ENCODE measurements at places on chromosomes 3 and 15. TPM values are rescaled to one million over a fixed set of nuclear protein-coding genes. Genes with fewer than 3 reads are reported as not detected.
A peak's percentile ranks its signal among the peaks of the same experiment; 100 is the strongest.

The RBP2 gene
- total RNA-seq: not detected

- DNase-seq: no peak
- H3K36me3 ChIP-seq: no peaks in the 10 kb centered on the region
- H3K4me1 ChIP-seq: peaks cover 15% of the 10 kb centered on the region
- H3K27me3 ChIP-seq: no peaks in the 10 kb centered on the region
- H3K27ac ChIP-seq: no peak overlapping the region
- H3K4me3 ChIP-seq: no peak overlapping the region
Observed at GRCh38 chr3:184637705-184638104, 74.2 kb downstream of the MAGEF1 start.

DNA sequence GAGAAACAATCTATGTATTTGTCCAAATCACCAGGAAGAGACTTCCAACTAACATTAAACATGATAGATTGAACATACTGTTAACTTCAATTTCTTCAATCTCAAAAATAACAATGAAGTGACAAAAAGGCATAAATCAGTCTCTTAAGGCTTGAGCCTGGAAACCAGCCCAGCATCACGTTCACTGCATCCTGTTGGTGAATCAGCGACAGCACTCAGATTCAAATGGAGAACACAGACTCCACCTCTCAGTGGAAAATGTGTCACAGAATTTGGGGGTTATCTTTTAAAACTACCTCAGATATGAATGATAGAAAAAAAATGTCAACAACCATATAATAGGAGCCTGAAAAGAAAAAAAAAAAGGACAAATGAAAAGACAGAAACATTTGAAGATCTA, 212.0 kb downstream of the MINAR1 start:
- no peaks in the 10 kb centered on the region for H3K36me3 ChIP-seq
- H3K4me1 ChIP-seq: no peaks in the 10 kb centered on the region
- no peak overlapping the region for H3K4me3 ChIP-seq
- DNase-seq: no peak
- H3K27ac ChIP-seq: no peak overlapping the region
- H3K27me3 ChIP-seq: peaks cover 1% of the 10 kb centered on the region

The PLXNA1 gene
- 47.5 TPM for total RNA-seq

GRCh38 chr15:49225572-49226281, 55.7 kb downstream of the GALK2 start:
- peak; percentile 78 for DNase-seq
- no peaks in the 10 kb centered on the region for H3K4me1 ChIP-seq
- H3K27ac ChIP-seq: no peak overlapping the region
- H3K27me3 ChIP-seq: no peaks in the 10 kb centered on the region
- no peak overlapping the region for H3K4me3 ChIP-seq
- no peaks in the 10 kb centered on the region for H3K36me3 ChIP-seq

DNA sequence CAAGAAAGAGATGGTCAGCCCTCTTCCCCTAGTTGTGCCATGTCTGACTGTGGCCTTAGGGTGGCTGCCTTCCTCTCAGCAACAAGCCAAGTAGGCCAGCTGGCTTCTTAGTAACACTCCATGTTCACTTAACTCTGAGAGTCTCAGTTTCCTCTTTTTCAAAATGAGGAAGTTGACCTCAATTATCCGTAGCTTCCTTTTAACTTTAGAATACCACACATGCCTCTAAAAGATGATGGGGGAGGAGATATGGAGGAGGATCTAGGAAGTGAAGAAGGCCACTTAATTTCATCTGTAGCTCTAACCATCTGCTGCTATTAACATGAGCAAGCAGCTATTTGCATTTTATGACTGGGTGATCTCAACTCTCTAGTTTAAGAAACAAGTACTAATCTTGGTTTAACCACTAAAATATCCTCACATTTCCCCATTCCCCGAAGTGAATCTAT, 32.9 kb downstream of the CD200R1L start:
- no peaks in the 10 kb centered on the region for H3K27me3 ChIP-seq
- no peaks in the 10 kb centered on the region for H3K4me1 ChIP-seq
- DNase-seq: no peak

DNA sequence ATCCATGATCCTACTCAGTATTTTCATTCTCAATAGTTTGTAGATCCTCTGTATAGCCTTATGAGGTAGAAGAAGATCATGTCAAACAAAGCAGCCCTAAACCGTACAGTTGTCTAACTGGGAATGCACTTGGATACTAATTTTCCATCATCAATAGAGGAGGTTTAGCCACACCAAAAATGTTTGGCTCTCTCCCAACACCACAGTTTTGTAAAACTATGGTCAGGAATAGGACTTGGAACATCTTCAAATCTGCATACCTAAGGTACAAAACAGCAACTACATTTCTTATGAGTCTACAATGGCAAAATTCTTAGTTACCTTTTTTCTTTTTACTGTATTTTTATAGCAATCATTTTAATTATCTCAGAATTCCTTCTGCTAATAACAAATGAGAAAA, 1001.6 kb downstream of the ROBO2 start:
- no peak overlapping the region for H3K27ac ChIP-seq
- DNase-seq: no peak
- H3K4me3 ChIP-seq: no peak overlapping the region

GRCh38 chr3:187327845-187328244, 36.3 kb upstream of the MASP1 start:
- H3K4me1 ChIP-seq: no peaks in the 10 kb centered on the region
- no peaks in the 10 kb centered on the region for H3K36me3 ChIP-seq
- no peak overlapping the region for H3K4me3 ChIP-seq

The MTFMT gene
- 20.8 TPM for total RNA-seq

The SAMD7 gene
- not detected for total RNA-seq

- DNase-seq: peak; percentile 13
- no peaks in the 10 kb centered on the region for H3K36me3 ChIP-seq
- H3K27me3 ChIP-seq: no peaks in the 10 kb centered on the region
- H3K4me3 ChIP-seq: no peak overlapping the region
Observed at GRCh38 chr3:77147836-77148578, 108.1 kb downstream of the ROBO2 start.

The PAQR9 gene
- total RNA-seq: 2.7 TPM

- no peak overlapping the region for H3K27ac ChIP-seq
- DNase-seq: no peak
- peaks cover 13% of the 10 kb centered on the region for H3K36me3 ChIP-seq
Observed at GRCh38 chr15:60423537-60423936, 25.8 kb upstream of the ANXA2 start.

- no peaks in the 10 kb centered on the region for H3K36me3 ChIP-seq
- no peak overlapping the region for H3K27ac ChIP-seq
- no peak overlapping the region for H3K4me3 ChIP-seq
- H3K27me3 ChIP-seq: no peaks in the 10 kb centered on the region
- DNase-seq: no peak
Observed at GRCh38 chr3:32493437-32494414, 8.9 kb downstream of the CMTM6 start.

The GRIP2 gene
- 6.9 TPM for total RNA-seq

DNA sequence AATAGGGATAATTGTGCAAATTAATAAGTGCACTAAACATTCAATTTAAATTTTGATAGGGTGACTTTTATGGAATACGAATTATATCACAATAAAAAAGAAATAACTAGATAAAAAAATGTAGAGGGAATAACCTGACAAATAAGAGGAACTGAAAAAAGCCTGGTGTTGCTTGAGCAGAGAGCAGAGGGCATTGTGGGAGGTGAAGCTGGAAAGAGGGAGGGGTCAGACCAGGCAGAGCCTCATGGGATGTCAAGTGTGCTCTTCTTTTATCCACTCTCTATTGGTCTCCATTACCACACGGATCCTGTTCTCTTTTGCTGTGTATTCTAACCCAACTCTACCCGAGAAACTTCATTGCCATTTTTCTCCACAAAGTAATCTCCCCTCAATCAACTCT, 264.0 kb upstream of the CRBN start:
- H3K27ac ChIP-seq: no peak overlapping the region
- no peaks in the 10 kb centered on the region for H3K27me3 ChIP-seq
- no peaks in the 10 kb centered on the region for H3K36me3 ChIP-seq
- no peak for DNase-seq
- H3K4me3 ChIP-seq: no peak overlapping the region

The EHHADH gene
- total RNA-seq: 2.9 TPM

GRCh38 chr3:143307613-143308183, 188.1 kb downstream of the CHST2 start:
- no peaks in the 10 kb centered on the region for H3K36me3 ChIP-seq
- no peak overlapping the region for H3K4me3 ChIP-seq
- no peak overlapping the region for H3K27ac ChIP-seq
- no peaks in the 10 kb centered on the region for H3K4me1 ChIP-seq
- DNase-seq: no peak
- H3K27me3 ChIP-seq: no peaks in the 10 kb centered on the region

DNA sequence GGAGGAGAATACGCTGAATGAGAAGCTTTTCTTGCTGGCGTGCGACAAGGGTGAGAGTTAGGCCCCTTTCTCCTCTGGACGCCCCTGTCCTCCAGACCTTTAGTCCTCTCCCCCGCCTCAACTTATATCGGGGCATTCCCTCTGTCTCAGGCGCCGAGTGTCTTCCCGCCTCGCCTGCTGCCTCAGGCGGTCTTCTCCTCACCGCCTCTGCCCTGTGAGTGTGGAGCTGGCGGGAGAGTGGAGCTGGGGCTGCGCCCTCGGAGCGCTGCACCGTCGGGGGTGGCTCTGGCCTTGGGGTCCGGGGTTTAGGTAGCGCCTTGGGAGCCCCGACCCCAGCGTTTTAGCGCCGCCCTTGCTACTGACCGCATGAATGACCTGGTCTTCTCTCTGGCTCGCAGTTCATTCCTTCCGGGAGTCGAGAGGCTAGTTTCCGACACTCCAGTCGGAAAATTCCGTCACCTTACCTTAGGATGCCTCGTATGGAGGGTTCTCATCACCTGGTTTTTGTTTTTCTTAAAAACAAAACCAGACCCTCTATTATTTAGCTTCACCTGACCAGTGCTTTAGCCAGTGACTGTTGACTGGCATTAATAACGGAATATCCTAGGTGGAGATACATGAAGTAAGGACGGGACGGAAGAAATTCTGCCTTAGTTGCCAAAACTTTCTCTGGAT, 985 bp downstream of the TRPC1 start:
- peak overlapping the region; percentile 79 for H3K4me3 ChIP-seq
- peak overlapping the region; percentile 89 for H3K27ac ChIP-seq
- DNase-seq: peak; percentile 82
- no peaks in the 10 kb centered on the region for H3K36me3 ChIP-seq
- no peaks in the 10 kb centered on the region for H3K27me3 ChIP-seq

The GRM2 gene
- 4.3 TPM for total RNA-seq

The RARB gene
- total RNA-seq: 0.22 TPM

- no peak overlapping the region for H3K4me3 ChIP-seq
- no peaks in the 10 kb centered on the region for H3K27me3 ChIP-seq
- H3K27ac ChIP-seq: no peak overlapping the region
- no peaks in the 10 kb centered on the region for H3K36me3 ChIP-seq
- DNase-seq: no peak
Observed at GRCh38 chr15:27702581-27702980, 396.5 kb downstream of the OCA2 start.

DNA sequence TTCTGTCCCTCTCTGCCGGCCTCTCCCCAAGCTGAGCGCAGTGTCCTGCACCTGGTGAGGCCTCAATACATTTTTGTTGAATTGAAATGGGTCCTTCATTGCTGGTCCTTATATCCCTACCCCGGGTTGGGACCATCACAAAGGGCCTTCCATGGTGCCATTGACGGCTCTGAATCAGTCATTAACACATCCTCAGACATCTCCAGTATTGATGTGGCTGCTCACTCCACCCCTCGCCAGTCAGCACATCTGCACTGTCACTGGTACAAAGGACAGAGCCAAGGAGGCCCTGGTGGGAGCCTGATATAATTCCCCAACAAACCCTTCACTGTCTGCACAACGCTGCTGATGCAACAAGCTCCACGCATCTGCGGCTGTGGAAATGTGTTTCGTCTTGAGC, 191.6 kb upstream of the TOPAZ1 start:
- no peaks in the 10 kb centered on the region for H3K27me3 ChIP-seq
- peaks cover 4% of the 10 kb centered on the region for H3K4me1 ChIP-seq
- no peak overlapping the region for H3K27ac ChIP-seq
- DNase-seq: no peak
- H3K36me3 ChIP-seq: no peaks in the 10 kb centered on the region

GRCh38 chr15:75456710-75457109, 5.2 kb upstream of the SIN3A start:
- H3K4me1 ChIP-seq: peaks cover 7% of the 10 kb centered on the region
- DNase-seq: no peak
- H3K4me3 ChIP-seq: peak overlapping the region; percentile 88
- no peaks in the 10 kb centered on the region for H3K36me3 ChIP-seq
